ENCODE measurements at places on chromosomes 1 and 21. TPM values are rescaled to one million over a fixed set of nuclear protein-coding genes. Genes with fewer than 3 reads are reported as not detected.
A peak's percentile ranks its signal among the peaks of the same experiment; 100 is the strongest.

GRCh38 chr1:12220890-12221289 lies 8.9 kb upstream of the VPS13D start:
- no peak for DNase-seq

DNA sequence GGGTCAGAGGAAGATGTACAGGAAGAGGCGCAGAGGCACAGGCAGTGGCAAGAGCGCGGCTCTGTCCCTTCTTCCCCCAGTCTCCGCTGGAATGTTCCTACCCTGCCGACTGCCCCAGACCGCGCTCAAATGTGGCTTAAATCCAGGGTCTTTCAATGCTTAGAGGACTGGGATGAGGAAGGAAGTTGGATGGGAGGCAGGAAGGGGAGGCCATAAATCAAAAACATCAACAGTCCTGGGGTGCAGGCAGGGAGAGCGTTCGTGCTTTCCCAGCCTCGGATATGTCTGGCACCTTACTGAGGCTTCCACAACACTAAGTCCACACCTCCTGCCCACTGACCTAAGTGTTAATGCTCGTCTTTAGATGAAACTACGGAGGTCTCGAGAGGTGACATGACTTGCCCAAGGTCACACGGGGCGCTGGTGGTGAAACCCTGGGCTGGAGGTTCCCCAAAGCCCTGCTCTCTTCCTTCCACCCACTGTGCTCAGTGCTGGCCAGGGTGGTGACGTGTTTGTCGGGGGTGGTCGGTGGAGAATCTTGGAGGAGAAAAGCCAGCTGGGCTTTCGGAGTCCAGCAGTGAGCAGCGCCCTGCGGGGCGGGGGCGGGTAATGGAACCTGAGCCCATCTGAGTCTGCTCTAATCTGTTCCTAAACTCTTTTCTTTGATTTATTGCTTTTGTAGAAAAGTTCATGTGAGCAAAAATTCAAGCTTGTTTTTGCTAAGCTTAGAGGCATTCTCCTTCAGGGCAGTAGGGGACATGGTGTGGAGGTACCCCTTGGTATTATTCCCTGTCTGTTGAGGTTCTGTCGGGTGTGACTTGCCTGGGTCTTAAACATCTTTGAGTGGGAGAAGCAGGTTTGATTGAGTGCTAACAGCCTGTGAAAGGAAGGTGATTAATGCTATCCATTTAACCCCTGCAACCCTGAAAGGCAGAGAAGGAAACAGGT lies 708 bp downstream of the CDA start:
- DNase-seq = no peak

SMCP gene
- total RNA-seq = not detected

DNA sequence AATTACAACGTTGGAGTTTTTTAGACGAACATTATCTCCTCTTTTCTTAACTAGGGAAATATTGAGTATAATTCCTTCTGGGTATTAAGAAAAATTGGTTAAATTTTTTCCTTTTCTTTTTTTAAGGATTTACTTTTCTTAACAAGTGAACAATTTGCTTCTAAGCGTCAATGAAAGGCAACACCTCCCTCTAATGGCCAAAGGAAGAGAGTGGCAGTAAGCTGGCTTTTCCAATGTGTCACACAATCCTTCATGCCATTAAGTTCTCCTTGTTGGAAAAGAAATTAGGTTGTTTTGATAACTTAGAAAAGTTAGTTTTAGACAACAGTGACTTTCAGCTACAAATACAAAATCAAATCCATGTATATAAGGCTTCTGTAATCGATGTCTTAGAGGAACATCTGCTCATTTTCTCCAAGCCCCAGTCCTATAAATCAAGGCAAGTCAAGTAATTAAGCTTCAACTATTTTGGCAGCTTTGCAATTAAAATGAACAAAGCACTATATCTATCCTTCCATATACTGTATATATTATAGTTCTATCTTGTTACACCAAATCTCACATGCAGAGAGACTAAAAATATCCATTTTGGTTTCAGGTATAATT lies 62.8 kb downstream of the EDEM3 start:
- no peak for DNase-seq

GRCh38 chr1:17162941-17163340 lies 42.0 kb upstream of the PADI1 start:
- DNase-seq = no peak

DNA sequence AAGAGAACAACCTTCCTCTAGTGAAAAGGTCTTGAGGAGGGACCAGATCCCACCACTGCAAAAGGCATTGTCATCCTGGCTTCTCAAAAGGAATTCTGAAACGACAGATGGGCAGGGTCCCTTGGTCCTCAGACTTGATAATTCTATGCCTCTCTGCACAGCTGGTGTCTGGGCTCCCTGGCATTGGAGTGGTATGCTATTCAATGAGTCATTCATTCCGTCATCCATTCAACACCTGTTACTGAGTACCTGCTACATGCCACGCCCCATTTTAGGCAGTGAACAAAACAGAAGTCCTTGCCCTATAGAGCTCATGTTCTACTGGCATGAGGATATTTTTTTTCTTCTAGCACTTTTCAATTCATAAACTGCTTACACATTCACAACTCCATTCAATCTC lies 45.8 kb upstream of the HMGB4 start:
- DNase-seq = peak; percentile 53

DNA sequence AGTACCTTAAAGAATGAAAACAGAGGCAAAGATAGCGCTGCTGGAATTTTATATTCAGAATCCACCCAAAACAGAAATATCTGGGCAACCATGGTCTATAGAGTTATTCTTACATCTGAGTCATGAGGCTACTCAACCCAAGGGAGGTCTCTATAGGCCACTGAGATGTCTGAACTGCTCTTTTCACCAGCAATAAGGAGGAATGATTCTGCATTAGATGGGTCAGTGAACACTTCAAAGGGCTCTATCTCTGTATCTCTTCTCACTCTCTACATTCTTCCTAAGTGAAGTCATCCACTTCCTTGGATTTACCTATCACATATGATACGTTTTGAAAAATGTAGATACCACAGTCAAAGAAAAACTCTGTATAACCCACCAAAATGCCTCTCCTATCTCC lies 90.2 kb upstream of the NGF start:
- DNase-seq = no peak

- DNase-seq = no peak
Measured at GRCh38 chr1:224683936-224684335, 67.8 kb downstream of the CNIH3 start.

LAD1 gene
- total RNA-seq = 0.17 TPM

DNA sequence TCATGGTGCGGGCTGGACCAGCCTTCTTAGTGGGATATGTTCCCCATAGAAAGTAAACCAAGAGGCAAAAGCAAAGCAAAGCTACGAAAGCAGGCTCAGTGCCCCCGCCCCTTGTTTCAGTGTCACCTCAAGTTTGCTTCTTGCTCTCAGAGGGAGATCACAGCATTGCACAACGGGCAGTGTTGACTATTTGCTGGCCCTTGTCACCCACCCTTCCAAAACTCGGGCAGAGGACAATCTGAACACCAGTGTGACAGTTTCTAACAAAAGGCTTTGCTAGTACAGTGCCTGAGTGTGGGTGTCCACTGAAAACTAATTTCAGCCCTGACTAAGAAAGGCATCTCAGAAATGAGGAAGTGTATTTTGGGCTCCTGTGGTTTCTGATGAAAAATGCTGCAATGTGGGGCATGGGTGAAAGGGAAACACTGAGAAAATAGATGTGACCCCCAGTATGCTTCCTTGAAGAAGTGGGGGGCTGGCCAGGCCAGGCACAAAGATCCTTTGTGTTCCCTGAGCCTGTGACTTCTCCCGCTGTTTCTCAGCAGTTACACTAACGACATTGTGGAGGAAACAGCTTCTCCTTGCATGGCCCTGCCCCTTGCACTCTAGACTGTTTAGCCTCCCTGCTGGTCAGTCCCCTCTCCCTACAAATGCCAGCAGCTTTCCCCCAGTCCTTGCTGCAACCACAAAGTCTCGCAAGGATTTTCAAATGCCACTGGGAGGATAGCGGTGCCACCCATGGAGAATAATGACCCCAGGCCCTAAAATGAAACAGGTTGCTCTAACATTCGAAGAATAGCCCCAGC lies 33.3 kb upstream of the KCNE1 start:
- no peak for DNase-seq

HUNK gene
- total RNA-seq = 0.42 TPM

GRCh38 chr1:225712391-225712790 lies 59.5 kb upstream of the ENAH start:
- no peak for DNase-seq

- no peak for DNase-seq
Measured at GRCh38 chr21:42109873-42110525, 38.9 kb downstream of the UMODL1 start.

ADORA1 gene
- total RNA-seq = 1.7 TPM

DNA sequence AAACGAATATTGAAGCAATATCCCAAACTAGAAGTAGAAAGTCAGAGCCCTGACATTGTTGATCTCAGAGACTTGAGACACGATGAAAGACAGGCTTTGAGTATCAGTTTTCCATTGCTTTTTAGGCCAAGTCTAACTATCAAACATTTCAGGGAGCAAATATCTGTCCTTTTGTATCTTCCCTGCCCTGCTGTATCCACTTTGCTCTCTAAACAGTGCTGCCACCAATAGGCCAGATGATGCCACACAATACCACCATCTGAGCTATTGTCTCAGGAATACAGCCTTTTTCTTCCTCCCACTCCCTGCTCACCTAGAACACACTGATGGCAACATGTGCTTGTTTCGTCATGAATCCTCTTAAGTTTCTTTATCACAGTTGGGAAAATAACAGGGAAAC lies 62.6 kb upstream of the SPAG17 start:
- DNase-seq = no peak

MXRA8 gene
- total RNA-seq = 129 TPM

- no peak for DNase-seq
Measured at GRCh38 chr1:201353186-201353940, 24.1 kb downstream of the TNNT2 start.

TMPRSS15 gene
- total RNA-seq = not detected

KCNJ9 gene
- not detected for total RNA-seq

IQCC gene
- total RNA-seq = 1.1 TPM

- no peak for DNase-seq
Measured at GRCh38 chr1:85585799-85586198, 5.2 kb downstream of the CCN1 start.

GRCh38 chr1:150765296-150765976 lies at the start of gene CTSS:
TSS of gene CTSS (minus strand) at chr1:150765778. CDS start at chr1:150764763, 1,015 bp downstream.
- no peak for DNase-seq

DNA sequence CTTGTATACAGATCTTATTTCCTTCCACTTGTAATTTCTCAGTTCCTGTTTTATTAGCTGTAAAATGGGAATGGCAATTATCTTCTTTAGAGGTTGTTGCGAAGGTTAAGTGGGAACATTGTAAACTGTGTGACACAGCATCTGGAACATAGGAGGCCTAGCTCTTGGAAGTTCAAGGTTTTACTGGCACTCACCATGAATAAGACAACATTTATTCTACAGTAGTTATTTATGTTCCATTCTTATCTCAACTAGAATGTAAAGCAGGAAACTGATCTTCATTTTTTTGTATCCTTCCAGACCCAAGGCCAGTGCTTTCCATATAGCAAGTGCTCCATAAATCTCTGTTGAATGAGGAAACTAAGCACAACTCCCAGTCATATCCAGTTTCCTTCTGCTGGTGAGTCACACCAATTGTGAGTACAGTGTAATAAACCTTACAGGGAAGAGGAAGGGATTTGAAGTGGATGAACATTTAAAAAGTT lies 1.4 kb downstream of the BCL10 start:
- no peak for DNase-seq

SGIP1 gene
- 9.1 TPM for total RNA-seq

- no peak for DNase-seq
Measured at GRCh38 chr1:40612345-40612831, 53.1 kb downstream of the RIMS3 start.

DNA sequence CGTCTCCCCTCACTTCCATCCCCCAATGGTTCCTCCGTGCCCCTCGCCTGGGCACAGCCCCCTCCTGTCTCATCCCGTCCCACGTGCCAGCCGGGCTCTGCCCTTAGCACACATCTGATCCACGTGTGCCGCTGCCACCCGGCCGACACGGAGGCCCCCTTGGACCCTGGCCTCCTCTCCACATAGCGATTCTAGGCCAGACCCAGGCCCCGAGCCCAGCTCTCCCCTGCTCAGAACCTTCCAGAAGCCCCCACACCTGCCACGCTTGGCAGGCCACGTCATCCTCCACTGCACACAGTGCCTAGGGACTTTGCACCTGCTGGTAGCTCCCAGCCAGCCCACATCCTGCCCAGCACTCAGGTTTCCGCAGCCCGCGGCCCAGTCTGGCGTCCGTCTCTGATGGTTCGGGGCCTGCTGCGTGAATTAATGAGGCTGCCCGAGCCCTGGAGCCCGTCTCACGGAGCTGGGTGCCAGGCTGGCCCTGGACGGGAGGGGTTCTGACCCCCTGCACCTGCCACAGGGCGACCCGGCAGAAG lies 20.1 kb downstream of the PLCH2 start:
- no peak for DNase-seq

All from esophagus muscularis mucosa (tissue), 4 donors.